Activated naive CD8-positive, alpha-beta T cell treated with anti-CD3 and anti-CD28 coated beads, Interleukin-2, amount 50 U/mL, for 16 hours (primary cell): ENCODE measurements at places on chromosomes 16 and 17.

- DNase-seq = no peak
Observed at GRCh38 chr16:87791295-87792204, 25.8 kb upstream of the KLHDC4 start.

GRCh38 chr17:8162233-8162996 is at the start of gene VAMP2:
Gene VAMP2, minus strand, starts transcription at chr17:8162948. Its CDS starts 69 bp downstream, at chr17:8162879.
- peak; percentile 70 for DNase-seq

- DNase-seq = no peak
Observed at GRCh38 chr17:17110520-17110919, 68.3 kb downstream of the MPRIP start.

DNA sequence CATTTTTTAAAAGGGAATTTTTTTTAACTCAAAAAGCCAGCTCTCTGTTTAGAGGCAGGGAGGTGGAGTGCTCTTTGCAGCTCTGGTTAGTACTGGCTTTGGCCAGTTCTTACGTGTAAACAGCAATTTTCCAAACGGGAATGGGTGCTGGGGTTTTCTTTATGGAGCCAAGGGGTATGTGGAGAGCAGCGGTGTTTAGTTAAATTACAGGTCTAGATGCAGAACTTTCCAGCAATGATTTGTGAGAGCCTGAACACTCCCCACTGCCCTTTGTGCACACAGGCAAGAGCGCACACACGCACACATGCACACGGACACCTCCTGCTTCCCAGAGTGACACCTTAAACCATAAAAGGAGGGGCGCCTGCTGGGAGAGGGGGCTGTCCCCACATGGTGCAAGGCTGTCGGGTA is 140.2 kb downstream of the MSI2 start:
- DNase-seq = no peak

DNA sequence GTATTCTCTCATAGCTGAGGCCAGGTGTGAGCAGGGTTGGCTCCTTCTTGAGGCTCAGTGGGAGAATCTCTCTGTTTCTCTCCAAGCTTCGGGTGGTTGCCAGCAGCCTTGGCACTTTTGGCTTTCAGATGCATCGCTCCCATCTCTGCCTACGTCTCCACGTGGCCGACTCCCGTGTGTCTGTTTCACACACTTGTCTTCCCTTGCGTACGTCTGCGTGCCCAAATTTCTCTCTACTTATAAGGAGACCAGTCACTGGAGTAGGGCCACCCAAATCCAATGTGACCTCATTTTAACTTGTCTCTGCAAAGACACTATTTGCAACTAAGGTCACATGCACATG is 14.7 kb downstream of the OSBPL7 start:
- DNase-seq = no peak

GRCh38 chr16:11681556-11681955 is 13.3 kb downstream of the SNN start:
- DNase-seq = no peak

DNA sequence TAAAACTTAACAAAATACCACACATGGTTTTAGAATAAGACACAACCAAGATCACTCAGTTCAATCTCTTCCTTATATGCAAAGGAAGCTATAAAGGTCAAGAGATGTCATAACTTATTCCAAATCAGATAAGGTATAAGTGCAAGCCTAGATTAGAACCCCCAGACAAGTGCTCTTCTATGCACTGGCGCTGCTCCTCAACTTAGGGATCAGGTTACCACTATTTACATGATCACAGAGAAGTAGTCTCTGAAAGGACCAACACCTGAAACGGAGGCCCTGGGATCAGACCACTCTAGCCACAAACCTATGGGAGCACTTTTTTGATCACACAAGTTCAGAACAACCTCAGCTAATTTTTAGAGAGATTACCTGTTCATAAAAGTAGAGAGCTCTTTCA is 16.6 kb downstream of the COPS3 start:
- DNase-seq = no peak

DNA sequence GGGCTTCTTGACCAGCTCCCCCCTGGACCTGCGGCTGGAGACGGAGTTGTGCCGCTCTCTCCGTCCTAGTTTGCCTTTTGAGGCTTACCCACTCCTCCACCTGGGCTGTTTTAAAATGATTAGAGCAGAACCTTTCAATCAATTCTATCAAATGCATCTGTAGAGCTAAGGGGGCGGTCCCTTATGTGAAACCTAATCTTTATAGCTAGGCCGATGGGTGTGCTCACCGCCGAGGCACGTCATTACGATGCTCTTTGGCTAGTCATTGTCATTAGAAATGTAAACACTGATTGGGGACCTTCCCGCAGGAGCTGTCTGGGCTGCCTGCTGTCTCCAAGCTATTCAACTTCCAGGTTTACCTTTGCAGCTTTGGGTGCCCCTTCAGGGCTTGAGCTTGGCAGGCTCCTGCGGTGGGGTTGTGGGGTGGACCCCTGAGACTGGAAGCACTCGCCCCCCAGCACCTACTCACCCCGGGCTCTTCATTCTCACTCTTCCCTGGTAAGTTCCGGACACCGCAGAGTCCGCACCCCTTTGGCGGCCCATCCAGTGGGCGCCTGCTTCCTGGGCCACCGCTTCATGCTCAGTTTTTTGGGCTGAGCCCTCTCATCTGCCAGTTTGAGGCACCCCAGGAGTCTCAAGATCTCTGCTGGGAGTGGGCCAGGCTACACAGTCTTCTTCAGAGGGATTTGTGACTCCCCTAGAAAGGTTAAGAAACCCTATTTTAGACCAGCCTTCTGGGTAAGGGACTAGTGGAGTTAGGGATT is 20.9 kb upstream of the IL17C start:
- no peak for DNase-seq

- no peak for DNase-seq
Observed at GRCh38 chr16:17801068-17801467, 330.3 kb upstream of the XYLT1 start.

GRCh38 chr16:61581417-61582046 is 454.7 kb downstream of the CDH8 start:
- no peak for DNase-seq

DNA sequence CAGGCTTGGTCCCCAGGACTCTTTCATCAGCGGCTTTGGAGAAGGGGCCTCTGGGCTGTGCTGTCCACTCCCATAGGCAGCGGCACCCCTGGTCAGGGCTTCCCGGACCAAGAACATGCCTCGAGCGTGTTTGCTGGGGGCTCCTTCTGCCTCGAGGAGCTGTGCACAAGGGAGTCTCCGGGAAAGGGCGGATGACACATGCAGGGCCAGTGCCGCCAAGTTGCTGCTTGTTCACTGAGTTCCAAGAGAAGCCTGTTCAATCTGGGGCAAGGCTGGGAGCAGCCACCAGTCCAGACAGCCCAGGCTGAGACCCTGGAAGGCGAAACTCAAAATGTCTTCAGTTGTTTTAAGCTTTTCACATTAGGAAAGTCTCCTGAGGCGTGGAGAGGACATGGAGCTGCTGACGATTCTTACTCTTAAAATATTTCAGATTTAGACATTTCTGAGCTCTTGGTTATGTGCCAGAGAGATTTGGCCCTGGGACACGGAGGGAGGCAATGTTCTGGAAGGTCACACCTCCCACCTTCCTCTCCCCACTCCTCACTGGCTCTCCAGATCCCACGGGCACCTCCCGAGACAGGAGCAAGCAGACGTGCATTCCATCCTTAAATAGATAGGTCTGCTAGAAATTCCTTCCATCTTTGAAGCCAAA is 84.5 kb upstream of the ZNF469 start:
- DNase-seq = no peak

DNA sequence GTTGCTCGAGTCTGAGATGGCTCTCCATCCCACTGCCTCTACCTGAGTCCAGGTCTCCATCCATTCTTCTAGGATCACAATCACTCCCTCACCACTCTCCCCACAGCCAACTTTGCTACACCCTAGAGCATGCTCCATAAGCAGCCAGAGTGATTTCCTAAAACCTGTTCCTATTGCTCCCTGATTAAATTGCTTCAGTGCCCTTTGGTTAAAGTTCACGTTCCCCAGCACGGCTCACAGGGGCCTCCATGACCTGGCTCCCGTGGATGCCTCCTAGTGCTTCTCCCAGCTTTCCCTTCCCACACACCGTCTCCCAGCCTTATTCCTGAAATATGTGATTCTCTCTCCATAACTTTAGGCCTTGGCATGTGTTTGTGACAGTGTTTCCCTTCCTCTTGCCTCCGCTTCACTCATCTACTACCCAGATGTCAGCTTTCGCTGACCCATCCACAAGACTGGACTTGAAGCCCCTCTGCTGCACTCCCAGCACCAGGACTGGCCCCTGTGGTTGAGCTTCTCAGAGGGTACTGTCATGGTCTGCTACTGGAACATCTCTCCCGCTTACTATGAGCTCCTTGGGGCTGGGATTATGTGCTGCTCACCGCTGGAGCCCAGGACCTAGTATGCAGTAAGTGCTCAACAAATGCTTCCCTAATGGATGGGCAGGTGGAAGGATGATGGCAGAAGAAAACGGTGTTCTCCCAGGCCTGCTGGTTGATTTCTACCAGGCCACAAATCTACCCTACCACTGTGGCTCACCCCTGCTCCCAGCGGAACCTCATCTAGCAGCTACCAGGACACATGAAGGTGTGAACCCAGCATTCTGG is 17.9 kb downstream of the MYO18A start:
- DNase-seq = no peak
